ENCODE measurements at places on chromosomes 11 and 22.

GRCh38 chr11:106012744-106013143 lies 9.3 kb downstream of the MSANTD4 start:
- no peak for DNase-seq

DNA sequence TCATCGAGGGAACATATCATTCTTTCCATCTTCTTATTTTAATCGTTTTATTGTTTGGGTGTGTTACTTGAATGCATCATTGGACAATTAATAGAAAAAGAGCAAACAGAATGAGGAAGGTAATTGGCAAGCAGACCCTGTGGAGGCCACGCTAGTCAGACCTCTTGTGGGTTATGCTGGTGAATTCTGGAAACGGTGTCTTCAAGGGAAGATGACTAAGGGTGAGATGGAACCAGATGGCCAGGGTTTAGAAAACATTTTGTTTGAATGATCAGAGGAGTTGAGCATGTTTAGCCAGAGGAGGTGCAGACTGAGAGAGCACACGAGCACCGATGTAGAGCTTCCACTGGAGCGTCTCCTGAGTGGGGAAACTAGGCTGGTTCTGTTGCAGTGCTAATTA lies 8.5 kb downstream of the ST14 start:
- DNase-seq: no peak

DNA sequence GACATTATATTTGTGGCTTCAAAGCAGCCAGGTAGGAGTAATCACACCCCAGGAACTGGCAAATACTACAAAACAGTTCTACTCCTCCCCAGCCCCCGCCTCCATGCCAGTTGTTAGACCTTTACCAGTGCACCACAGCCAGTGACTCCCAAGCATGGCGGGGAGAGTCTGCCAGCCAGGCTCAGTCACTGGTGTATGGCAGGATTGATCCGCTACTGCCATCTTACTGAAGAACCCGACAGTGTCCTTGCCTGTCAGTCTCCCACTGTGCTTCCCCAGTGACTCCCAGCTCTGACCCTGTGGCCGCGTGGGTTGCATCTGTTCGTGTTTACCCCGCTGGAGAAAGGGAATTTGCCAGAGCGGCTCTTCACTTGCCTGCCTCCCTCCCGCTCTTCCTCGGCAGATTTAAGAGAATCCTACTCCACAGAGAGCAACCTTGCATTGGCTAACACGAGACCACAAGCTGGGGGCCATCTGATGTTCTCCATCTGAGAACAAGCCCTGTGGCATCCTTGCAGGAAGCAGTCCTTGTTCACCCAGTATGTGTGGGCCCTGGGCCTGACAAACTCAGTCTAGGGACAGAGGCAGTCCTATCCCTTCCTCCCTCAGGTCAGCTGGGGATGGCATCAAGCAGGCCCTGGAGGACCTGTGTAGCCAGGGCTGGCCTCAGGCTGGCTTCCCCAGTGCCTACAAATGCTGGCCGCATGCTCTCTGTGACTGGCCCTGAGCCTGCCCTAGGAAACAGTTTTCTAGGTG lies 33.1 kb downstream of the GNAZ start:
- no peak for DNase-seq

DNA sequence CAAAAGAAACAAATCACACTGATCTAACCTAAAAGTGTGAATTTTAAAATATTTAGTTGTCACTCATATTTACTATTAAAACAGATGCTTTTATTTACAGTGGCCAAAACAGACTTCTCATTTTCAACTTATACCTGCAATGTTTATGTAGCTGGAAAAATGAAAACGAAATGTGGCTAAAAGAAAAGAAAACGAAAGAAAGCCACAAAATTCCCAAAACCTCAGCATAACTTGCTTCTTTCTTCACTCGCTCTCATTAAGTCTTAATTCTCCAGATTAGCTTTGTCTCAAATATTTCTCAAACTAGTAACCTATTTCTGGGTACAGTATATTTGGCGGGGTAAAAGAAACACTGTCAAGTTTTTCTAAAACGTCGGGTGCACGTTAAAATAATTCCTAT lies 693 bp downstream of the CSTF3 start:
- DNase-seq: no peak

DNA sequence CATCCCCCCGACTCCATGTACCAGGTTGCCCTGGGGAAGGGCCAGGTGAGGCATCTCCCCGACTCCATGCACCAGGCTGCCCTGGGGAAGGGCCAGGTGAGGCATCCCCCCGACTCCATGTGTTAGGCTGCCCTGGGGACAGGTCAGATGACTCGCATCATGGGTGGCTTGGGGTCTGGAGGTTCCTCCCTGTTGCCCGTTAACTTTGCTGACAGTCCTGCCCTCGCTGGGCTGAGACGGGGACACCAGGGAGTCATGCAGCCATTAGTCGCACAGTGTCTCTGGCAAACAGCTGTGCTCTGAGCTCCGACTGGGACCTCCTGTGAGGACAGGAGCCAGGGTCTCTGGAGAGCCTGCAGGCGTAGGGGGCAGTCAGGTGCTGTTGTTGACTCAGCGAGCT lies 336.1 kb downstream of the TBC1D22A start:
- no peak for DNase-seq

Data from activated gamma-delta T cell (primary cell).